ENCODE measurements at places on chromosomes 12 and 14.

DNA sequence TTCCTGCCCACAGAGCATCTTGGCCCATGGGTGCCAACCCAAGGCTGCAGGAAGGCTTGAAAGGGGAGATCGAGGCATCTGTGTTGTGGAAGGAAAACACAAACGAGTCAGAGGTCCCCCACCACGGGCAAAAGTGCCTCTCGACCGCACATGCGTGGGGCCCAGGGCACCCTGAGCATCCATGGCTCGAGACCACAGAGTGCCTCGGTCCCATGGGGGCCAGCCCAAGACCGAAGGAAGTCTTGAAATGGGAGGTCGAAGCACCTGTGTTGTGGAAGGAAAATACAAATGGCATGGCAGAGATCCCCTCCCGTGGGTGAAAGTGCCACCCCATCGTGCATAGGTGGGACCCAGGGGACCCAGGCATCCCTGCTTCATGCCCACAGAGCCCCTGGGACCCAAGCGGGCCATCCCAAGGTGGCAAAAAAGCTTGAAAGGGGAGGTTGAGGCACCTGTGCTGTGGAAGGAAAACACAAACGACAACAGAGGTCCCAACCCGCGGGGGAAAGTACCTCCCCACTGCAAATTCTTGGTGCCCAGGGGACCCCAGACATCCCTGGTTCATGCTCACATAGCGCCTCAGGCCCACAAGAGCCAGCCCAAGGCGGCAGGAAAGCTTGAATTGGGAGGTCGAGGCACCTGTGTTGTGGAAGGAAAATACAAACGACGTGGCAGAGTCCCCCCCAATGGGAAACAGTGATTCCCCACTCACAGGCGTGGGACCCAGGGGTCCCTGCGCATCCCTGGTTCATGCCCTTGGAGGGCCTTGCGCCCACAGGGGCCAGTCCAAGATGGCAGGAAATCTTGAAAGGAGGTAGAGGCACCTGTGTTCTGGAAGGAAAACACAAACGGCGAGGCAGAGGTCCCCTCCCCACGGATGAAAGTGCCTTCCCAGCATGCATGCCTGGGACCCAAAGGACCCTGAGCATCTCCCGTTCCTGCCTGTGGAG lies 373.0 kb downstream of the ALG10 start:
- no peak for DNase-seq

DNA sequence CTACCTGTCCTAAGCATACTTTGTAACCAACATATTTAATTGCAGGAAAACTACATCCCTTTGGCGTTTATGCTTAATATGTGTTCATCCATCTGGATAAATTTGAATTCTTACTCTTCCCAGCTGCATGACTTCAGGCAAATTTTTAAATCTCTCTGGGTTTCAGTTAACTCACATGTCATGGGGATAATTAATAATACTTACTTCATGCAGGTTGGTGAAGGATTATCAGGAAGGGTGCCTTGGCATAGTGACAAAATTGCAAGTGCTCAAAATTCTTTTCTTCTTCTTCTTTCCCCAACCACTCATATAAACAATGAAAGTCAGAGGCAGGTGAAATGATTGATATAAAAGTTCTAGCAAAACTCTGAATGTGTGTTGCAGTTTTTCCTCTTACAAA lies 15.9 kb downstream of the SYT10 start:
- no peak for DNase-seq

GRCh38 chr12:114530417-114530816 lies 124.5 kb upstream of the TBX5 start:
- DNase-seq, result no peak

- no peak for DNase-seq
These were observed 119.2 kb downstream of the TBC1D30 start for GRCh38 chr12:64943686-64944085.

DNA sequence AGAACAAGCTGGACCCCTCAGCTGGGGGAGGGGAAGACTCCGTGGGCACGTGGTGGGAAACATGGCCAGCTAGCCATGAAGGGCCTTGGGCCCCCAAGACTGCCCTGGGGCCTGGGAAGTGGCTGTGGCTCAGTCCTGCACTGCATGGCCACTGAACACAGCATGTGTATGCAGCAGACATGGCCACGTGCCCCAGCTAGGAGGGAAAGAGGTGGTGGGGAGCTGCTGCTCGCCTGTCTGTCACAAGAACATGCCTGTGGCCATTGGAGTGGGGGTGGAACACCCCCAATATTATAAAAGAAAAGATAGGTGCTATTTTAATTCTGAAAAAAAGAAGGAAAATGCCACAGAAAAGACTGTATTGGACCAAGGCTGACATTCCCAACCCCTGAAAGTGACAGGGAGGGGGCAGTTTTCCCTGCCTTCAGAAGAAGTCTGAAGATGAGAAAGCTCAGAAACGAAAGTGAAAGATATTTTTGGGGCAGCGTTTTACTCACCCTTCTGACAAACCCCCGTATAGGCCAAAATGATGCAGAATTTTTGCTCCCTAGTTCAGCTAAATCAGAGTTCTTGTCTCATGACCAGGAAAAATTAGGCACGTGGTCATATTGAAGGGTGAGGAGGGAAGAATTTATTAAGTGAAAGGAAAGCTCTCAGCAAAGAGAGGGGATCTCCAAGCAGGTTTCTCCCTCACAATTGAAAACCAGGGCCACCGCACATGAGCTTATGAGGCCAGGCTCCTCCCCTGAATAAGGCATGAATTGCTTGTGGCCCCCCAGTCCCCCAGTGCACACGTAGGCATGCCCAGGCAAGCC lies 35.2 kb upstream of the PCNX1 start:
- no peak for DNase-seq
